CD4-positive, alpha-beta T cell treated with Interleukin-21 for 1 hour (primary cell): ENCODE measurements at places on chromosomes 4 and X.

DNA sequence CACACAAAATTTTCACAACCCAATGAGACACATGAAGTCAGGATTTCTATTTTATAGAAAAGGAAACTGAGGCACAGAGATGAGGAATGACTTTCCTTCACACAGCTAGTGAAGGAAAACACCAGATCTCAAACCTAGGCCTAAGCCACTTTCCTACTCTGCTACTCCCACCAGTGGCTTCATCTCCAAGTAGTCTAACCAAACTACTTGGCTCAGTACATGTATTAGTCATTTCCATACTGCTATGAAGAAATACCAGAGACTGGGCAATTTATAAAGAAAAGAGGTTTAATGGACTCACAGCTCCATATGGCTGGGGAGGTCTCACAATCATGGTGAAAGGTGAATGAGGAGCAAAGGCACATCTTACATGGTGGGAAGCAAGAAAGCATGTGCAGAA is 196.6 kb downstream of the EVC2 start:
- DNase-seq, result no peak

- DNase-seq, result no peak
Observed at GRCh38 chr4:100311181-100311580, 120.9 kb upstream of the DDIT4L start.

DNA sequence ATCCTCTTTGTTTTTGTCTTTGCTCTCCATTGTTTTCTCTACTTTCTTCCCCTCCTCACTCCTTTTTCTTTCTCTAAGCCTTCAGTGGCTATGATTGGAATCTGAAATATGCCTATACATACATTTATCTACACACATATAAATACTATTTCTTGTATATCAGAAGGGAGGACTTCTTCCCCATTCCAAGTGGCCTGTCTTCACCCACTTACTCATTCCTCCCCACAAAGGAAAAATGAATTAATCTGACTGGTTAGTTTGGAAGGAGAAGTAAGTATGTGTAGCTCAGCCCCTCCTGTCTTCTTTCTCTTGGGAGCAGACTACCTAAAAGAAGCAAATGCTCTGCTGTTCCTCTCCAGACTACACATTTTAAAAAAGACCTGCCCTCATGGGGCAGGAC is 17.7 kb downstream of the GUCY2F start:
- DNase-seq, result no peak

DNA sequence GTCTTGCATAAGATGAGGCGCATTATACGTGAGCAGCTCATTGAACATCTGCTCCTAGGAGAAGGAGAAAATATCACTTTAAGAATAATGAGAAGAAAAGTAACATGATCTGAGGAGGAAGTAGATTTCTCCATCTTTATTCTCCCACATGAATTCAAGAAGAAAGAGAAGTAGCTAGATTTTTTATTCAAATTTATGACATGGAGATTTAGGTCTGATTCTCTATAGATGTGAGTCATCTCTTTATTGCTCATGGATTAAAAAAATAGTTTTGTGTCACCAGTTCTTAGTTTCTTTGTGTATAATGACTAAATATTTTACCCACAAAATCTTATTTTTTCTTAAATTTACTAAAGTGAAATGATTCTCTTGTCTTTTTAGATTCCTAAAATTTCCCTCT is 40.4 kb downstream of the HPGDS start:
- DNase-seq, result no peak

DNA sequence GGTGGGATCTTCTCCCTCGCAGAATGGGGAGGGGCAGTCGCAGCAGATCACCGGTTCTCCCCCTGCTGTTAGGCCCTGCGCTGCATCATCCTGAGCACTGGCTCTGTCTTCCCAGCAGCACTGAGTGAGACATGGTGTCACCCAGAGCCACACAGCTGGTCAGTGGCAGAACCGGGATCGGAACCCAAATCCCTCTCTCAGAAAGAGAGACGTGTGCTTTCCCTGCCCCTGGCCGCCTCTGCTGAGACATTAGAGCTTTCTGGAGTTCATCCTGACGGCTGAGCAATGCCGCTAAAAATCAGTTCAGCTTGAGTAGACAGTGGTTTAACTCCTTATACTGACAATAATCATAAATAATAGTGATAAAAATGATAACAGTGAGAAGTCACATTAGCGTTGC is 87.9 kb downstream of the EVC start:
- DNase-seq, result no peak

DNA sequence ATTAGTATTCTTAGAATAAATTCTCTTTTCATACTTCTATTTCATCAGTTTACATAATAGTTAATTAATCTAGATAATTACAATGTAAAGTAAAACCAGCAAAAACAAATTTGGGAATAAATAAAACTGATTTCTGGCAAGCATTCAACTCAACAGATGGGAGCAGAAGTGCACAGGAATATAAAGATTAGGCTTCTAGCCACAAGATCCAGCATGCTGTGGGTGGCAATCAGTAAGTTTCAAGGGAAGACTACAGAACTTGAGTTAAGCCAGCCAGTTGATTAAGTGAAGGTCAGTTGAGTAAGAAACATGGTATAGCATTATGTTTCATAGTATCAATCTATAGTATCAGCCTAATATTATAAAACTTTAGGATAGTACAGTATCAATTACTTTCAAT is 324.2 kb upstream of the AADAT start:
- DNase-seq, result no peak

GRCh38 chr4:12697970-12698369 is 786.2 kb downstream of the RAB28 start:
- no peak for DNase-seq

- DNase-seq, result peak; percentile 2
Observed at GRCh38 chr4:48017108-48017571, 568 bp downstream of the NIPAL1 start.

GRCh38 chr4:80265571-80266252 is 752 bp upstream of the FGF5 start:
- DNase-seq, result no peak
